ENCODE measurements at places on chromosomes 16 and 17.

GRCh38 chr17:77555741-77556291 lies 402.7 kb upstream of the TNRC6C start:
- DNase-seq: no peak

GRCh38 chr17:15270628-15271381 lies 5.7 kb upstream of the PMP22 start:
- DNase-seq: no peak

GRCh38 chr16:85112364-85112763 lies at the start of gene CIBAR2:
CIBAR2 (minus strand) TSS chr16:85112472; CDS start chr16:85112352, 120 bp downstream.
- no peak for DNase-seq

DNA sequence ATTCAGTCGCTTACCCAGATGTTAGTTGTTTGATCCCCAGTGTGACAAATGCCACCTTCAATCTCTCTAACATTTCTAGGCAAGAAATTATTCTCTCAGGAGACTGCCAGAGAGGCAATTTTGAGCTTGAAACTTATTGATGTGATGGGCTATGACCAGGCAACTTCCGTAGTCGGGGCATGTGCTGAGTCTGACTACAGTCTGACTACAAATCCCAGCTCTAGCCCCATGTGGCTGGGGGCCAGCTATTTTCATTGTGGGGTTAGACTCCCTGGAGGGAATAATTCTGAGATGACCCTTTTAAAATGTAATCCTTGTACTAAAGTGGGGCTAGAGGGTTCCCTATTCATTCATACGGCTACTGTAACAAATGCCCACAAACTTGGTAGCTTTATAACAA lies 65.9 kb downstream of the RBFOX1 start:
- no peak for DNase-seq

DNA sequence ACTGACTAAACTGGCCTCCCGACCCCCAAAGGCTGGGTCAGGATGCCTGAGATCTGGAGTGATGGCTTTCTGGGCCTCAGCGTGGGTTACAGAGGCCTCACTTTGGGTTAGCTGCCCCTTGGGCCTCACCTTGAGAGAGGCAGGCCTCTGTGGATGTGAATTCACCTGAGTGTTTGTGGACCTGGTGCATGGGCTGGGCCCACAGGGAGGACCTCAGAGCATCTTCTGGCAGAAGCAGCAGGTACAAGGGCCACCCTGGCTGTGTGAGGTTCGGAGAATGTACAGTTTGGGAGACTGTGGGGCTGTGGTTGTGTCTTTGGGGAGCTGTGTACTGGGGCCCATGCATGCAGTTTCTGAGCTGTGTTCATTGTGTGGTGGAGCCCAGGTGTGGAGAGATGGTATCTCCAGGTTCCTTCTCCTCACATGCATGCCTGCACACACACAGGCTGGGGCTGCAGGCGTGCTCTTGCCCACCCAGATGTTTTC lies 18.3 kb downstream of the RARA start:
- DNase-seq: no peak

DNA sequence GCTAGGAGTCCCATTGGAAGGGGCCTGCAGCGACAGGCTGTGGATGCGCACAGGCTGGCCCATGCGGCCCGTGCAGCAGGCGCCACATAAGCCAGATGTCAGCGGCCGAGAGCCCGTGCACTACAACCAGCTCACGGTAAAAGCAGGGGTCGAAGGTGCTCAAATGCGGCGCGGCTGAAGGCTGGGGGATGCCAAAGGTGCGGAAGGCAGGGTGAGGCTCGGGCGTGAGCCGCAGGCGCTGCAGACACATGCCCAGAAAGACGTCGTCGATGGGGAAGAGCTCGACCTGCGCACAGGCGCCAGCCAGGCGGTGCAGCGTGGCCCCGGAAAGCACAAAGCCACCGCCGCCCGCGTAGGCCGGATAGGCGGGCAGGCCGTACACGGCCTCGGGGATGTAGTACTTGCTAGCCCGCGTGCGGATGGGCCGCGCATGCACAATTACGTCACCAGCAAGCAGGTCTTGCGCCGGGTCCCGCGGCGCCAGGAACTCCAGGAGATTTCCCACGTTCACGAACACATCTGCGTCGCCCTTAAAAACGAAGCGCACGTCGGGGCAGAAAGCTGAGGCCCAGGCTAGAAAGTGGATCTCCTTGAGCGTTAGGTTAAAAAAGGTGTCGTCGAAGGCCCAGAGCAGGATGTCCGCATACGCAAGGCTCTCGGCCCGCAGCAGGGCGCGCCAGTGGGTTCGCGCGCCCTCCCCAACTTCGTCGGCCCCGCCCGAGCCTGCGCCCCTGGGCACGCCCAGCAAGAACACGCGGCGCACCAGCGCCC lies 1.3 kb downstream of the B3GNT9 start:
- DNase-seq: no peak
